ENCODE measurements at places on chromosomes 6 and 20.

DNA sequence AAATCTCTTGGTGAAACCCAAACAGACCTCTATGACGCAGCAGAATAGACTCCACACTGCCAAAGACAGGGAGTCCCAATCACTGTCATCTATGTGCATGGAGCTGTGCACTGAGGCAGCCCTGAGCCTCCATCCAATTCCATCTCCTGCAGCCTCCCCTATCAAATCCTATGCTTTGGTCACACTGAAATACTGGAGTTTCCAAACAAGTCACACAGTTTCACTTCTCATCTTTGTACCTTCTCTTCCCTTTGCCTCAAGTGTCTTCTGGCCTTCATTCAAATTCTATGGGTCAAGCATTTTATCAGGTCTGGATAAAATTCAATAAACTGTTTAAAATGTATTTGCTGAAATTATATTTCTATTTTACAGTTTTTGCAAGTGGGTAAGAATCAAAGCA, 38.5 kb downstream of the FBXL4 start:
- DNase-seq: no peak

DNA sequence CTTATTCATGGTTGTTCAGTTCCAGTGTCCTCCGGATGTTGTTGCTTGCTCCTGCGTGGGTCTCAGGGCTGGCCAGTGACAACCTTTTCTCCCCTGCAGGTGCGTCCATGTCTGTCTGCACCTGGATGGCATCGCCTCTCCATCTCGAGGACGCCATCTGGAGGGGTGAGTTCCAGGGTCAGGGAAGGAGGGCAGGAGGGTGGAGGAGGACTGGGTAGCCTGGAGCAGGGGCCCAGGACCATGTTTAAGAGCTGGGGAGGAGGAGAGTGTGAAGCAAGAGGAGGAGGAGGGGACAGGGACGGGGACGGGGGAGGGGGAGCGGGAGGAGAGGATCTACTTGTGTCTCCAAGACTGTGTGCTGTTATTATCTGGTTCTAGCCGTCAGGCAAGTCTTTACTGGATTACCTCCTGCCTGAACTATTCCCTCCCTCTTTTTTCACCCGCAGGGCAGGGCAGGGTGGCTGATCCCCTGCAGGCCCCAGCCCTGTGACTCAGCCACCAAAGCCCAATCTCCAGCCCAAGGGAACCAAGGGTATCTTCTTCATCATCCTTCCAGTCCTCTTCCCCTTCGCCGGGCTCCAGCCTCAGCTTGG, 32.2 kb upstream of the TULP1 start:
- DNase-seq: no peak

DNA sequence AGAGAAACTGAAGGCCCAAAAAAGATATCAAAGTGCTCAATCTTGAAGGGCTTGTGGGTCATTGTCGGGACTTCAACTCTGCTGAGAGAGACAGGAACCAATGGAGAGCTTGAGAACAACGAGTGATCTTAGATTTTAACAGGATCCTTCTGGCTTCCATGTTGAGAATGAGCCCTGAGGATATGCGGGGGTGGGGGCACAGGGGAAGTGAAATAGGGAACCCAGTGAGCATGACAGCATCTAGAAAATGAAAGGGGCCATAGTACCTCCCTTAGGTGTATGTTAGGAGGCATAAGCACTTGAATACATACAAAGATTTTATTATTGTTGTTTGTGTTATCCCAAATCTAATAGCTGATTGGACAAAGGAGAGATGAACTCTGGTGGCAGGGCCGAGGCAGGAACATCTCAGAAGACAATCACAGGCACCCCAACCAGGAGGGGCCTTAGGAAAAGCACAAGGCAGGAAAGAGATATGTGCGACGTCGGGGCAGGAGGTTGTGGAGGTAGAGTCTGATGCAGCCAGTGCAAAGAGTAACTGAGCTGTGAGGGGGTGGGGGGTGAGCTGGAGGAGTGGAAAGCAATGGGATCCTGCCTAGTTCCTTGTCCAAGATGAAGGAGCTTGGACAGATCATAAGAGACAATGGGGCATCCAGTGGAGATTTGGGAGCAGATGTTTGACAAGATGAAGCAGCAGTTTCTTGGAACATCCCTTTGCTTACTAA, 10.4 kb downstream of the TGM6 start:
- no peak for DNase-seq

GRCh38 chr6:141394565-141395051, 738.1 kb upstream of the GJE1 start:
- no peak for DNase-seq

DNA sequence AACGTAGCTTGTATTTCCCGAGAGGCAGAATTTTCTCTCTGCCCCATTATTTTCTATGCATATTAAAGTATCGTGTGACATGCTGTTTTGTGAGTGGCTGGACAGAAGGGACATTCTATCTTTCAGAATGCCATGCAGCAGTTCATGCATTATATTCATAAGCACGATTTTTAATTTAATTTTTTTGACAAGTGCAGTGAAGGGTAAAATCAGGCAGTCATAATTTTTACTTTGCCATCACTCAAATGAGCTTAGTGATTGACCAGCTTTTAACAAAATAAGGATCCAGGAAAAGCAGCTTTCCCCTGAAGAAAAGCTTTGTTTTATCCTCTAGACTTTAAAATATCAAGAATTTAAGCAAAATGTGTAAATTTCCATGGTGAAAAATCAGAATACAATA, 673.3 kb downstream of the KIF16B start:
- DNase-seq: no peak

DNA sequence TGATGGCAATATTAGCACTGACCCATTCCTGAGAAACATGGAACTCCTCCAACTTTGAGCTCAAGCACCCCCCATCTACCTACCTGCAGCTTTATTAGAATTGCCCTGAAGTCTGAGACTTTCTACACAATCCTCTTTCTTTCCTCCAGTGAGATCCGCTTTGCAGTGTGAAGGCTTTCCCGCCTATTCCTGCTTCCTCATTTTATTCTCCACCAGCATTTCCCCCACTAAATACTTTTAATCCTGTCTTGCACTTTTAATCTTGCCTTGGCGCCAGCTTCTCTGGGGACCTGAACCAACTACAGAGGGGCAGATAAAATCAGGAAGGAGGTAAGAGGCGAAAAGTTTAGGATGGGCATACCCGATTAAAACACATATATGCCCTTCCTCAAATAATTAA, 178.1 kb upstream of the PRDM1 start:
- no peak for DNase-seq

DNA sequence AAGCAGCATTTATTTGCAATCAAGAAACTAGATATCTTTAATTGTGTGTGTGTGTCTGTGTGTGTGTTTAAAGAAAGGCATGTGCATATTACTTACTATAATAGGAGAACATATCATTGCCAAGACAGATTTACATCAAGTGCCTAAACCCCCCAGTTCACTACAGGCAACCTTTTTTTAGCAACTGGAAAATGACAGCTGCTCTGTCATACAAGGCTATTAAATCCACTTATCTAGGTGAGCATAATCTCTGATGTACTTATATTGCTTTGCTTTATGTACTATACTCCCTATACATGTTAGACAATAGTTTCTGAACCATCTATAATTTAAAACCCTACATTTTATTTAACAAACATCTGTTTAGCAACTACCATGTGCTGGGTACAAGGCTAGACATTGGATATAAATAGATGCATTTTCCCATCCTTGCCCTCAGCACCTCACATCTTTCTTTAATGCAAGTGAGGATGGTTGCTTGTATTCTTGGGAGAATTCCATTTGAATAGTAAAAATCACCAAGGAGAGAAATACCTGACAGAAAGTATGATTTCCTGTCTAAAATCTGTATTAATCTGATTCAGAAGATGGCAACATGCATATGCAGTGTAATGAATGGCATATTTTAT, 398.3 kb downstream of the LAMA2 start:
- no peak for DNase-seq

GRCh38 chr20:59598625-59599310, 5.6 kb upstream of the PHACTR3 start:
- no peak for DNase-seq

DNA sequence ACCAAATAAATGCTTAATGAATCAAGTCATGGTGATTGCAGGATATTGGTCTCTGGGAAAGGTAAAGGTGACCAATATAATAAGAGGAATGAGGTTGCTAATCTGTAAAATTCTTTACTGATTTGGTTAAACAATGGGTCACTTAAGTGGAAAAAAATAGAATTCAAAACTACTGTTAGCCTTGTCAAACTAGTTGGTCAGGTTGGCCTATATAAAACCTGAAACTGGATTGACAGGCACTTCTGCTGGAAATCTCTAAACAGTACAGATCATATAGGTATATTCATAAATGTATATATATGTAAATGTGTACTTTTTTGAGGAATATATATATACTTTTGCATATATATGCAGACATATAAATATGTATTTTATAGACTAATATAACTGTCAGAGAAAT, 19.7 kb downstream of the PLCB4 start:
- no peak for DNase-seq

- no peak for DNase-seq
Measured at GRCh38 chr20:46717818-46718541, 8.5 kb downstream of the SLC2A10 start.

GRCh38 chr20:48019940-48020339, 234.7 kb upstream of the SULF2 start:
- DNase-seq: no peak

DNA sequence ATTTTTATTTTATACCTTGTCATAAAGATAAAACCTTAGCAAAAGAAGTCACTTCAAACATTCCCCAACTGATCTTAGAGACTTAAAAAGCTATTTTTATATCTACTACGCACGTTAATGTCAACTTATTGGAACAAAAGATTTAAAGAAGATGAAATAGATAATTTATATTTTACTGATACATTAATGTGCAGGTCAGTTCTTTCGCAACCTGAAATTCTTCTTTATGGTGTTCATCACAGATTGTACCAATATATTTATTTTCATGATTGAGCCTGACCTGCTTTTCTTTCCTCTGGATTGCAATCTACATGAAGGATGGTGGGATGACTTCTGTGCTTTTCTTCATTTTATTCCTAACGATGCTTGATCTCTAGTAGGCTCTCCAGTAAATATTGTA, 596.3 kb downstream of the PHF3 start:
- no peak for DNase-seq

DNA sequence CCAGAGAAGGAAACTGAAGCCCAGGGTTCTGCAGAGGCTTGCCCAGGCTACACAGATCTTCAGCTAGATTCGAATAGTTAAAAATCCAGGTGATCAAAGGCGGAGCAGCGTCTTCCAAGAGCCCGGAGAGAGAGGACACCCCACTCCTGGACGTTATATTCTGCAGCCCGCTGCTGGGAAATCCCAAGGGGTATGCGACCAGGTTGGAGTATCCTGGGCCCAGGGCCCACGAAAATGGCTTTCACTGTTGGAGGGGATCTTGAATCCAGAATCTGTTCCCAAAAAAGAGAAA, 44.9 kb upstream of the HLA-E start:
- no peak for DNase-seq

- DNase-seq: no peak
Measured at GRCh38 chr6:1086446-1087153, 225.3 kb upstream of the FOXQ1 start.

DNA sequence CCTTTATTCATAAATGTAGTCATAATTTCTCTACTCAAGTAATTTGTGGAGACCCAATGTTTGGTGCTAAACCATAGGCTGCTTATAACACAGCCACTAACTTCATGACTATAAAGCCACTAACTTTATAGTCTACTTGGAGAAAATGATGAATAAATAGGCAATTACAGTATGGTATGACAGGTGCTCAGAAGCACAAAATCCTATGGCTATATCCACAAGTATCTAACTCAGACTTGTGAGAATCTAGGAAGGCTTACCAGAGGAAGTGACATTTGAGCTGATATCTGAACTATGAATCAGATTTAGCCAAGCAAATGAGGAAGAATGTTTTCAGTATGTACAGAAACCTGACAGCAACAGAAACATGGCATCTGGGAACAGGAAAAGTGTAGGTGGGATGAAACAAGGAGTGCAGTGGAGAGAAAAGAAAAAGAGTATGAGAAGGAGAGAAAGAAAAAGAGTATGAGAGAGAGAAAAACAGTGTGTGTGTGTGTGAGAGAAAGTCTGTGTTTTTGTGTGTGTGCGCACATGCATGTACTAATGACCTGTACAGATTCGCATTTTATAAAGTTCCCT, 59.9 kb downstream of the REV3L start:
- no peak for DNase-seq

DNA sequence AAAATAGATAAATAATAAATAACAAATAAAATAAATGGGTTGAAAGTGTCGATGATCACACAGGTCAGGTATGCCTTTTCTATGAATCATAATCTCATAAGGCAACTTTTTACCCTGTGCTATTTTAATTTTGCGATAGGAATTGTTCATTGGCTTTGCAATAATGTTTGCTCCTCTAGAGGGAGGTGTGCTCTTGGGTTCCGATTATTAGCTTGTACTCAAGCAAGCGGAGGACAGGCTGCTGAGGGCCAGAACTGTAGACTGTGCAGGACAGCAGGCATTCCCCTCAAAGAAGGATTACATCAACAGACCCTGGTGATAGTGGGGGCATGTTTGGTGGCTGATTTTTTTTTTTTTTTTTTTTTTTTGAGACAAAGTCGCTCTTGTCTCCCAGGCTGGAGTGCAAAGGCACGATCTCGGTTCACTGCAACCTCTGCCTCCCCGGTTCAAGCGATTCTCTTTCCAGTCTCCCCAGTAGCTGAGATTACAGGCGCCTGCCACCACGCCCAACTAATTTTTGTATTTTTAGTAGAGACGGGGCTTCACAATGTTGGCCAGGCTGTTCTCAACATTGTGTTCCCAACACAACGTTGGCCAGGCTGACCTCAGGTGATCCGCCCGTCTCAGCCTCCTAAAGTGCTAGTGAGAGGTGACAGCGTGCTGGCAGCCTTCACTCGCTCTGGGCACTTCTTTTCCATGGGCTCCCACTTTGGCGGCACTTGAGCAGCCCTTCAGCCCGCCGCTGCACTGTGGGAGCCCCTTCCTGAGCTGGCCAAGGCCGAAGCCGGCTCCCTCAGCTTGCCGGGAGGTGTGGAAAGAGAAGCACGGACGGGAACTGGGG, 35.6 kb downstream of the RIOK1 start:
- no peak for DNase-seq

DNA sequence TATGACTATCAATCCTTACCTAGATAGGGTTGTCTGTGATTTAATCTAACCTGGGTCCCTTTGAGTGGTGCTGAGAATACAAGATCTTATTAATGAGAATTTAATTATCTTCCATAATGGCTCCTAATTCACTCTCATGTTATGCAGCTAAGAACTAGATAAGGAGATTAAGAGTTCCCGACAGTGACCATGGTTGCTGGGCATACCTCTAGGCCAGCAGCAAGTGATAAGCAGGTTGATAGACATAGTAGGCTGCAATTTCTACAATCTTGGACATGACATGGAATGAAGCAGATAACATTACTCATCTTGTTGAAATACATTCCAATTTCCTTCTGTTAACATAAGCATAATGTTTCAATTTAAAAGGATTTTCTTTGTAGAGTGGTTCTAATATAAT, 27.1 kb downstream of the SPACA1 start:
- no peak for DNase-seq

GRCh38 chr6:161232010-161232409, 41.9 kb downstream of the AGPAT4 start:
- DNase-seq: no peak

DNA sequence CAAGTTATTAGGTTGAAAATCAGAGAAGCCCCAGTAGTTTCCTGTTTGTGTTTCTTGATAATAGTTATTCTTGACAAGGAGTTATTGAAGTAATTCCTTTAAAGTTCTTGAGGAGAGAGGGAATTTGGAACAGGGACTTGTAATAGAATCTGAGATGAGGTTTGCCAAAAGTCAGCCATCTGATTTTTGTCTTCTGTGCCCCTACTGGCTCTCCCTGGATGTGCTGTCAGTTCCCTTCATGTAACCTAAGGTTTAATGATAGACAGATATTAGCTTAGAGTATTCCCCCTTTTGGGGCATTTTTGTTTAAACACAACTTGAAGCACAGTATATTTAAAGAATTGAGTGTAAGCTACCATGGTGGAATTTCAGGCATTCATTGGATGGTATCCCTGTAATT, 71.4 kb downstream of the CARMIL1 start:
- DNase-seq: no peak

Measured in HS-27A (cell line).